NCI-H1092 treated with DMSO at 0.1 percent for 48 hours (cell line): ENCODE measurements at places on chromosomes 2 and 18.

DNA sequence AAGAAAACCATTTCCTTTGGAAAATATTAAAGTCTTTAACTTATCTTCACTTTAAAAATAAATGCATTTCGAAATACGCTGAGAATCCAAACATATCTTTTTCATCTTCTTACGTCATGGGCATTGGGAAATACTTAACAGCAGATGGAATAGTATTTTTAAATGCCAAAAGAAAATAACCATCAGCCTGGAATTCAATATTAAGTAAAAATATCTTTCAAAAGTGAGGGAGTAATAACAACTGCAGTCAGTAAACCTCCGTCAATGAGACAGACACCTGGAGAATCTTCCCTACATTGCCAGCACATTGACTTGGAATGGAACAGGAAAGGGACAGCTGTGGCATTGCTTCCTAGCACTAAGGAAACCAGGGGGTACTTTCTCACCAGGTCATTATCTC is 290.4 kb upstream of the TNP1 start:
- DNase-seq, result no peak

GRCh38 chr2:232351686-232352510 is 26.7 kb upstream of the ALPP start:
- no peak for DNase-seq

DNA sequence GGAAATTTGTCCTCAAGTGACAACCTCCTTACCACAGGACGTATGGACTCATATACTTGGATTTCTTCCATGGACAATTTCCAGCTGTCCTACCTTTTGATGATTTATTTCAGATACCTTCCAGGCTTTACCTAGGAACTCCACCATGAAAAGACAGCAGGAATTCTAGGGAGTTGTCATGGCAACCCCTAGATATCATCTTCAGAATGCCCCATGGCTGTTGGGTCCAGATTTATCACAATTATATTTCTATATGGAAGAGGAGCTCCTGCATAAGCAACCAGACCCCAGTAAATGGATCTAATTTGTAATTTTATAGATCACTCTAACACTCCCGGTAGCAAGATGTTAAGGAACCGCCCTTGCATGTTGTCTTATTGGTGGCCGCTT is 102.3 kb upstream of the ZNF521 start:
- DNase-seq, result no peak

DNA sequence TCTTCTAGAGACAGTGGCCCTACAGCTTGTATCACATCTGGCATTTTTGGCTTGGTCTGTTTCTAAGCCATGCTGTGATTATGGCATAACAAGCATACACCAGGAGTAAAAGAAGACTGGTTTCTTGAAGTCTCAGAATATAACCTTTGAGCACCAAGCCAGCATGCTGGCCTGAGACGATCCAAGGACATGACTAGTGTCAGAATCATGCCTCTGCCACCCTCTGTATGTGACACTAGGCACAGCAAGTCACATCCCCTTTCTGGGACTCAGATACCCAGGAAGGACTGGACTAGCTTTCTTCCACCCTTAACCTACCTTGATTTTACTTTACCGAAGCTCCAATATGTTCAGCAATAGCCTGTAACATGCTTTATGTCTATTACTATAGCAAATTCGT is 345.5 kb downstream of the SETBP1 start:
- DNase-seq, result no peak

- DNase-seq, result no peak
Measured at GRCh38 chr18:30696201-30696600, 346.3 kb downstream of the DSC3 start.

- no peak for DNase-seq
Measured at GRCh38 chr2:53317861-53318260, 449.7 kb upstream of the CHAC2 start.

- no peak for DNase-seq
Measured at GRCh38 chr18:11324956-11325882, 175.8 kb upstream of the PIEZO2 start.

GRCh38 chr2:239026711-239027361 is 179.0 kb downstream of the TWIST2 start:
- no peak for DNase-seq

DNA sequence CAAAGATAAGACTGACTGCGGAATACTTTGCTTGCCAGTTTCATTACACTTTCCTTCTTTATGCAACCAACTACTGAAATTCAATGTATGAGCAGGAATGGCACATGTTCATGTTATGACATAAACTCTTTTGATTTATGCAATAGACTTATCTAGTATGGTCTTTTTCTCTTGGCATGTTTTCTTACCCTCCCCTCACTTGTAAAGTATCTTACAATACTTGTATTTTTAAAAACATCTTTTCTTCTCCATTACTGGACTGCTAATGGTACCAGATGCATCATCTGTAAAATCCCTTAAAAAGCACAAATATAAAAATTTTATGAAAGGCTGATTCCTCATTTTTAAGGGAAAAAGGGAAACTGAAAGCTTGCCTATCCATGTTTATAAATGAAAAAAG is 373.8 kb downstream of the ZEB2 start:
- DNase-seq, result no peak

DNA sequence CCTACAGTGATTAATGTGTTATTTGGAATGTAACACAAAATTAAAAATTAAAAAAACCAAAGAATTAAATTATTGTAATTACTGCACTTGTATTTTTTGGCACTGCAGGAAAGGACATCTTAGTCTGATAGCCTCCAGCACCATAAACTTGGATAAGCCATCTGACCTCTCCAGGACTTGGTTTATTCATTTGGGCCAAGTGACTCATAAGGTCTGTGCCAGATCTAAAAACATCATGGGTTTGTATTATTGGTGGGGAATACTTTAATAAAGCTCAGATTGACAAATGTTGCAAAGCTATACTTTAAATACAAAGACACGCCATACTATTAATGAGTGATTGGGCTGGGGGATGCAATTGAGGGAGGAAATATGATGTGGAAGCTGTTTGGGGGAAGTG is 225.2 kb downstream of the ZNF521 start:
- DNase-seq, result no peak

- DNase-seq, result peak; percentile 3
Measured at GRCh38 chr2:177888581-177888980, 184.0 kb downstream of the PDE11A start.

DNA sequence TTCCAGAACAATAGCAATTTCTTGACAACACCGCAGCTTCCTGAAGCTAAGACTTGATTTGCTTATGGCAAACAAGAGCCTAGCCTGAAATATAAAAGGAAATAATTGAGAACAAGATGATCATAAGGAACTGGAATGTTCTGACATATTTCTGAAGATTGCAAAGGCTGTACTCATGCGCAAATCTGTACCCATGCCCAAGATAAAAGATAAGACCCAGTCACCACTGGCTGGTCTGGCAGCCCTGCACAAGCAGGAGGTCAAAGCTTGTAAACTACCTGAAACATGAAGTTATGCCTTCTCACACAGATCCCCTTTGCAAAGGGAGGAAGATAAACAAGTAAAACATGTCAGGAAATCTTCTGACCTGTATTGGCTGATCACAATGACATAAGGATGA is 160.8 kb upstream of the GYPC start:
- no peak for DNase-seq

GRCh38 chr2:176136374-176137251 is 7.1 kb downstream of the HOXD8 start:
- DNase-seq, result no peak

GRCh38 chr2:32721376-32721775 is 93.5 kb downstream of the TTC27 start:
- DNase-seq, result no peak

- DNase-seq, result no peak
Measured at GRCh38 chr2:171420728-171421563, 12.8 kb downstream of the METTL8 start.

DNA sequence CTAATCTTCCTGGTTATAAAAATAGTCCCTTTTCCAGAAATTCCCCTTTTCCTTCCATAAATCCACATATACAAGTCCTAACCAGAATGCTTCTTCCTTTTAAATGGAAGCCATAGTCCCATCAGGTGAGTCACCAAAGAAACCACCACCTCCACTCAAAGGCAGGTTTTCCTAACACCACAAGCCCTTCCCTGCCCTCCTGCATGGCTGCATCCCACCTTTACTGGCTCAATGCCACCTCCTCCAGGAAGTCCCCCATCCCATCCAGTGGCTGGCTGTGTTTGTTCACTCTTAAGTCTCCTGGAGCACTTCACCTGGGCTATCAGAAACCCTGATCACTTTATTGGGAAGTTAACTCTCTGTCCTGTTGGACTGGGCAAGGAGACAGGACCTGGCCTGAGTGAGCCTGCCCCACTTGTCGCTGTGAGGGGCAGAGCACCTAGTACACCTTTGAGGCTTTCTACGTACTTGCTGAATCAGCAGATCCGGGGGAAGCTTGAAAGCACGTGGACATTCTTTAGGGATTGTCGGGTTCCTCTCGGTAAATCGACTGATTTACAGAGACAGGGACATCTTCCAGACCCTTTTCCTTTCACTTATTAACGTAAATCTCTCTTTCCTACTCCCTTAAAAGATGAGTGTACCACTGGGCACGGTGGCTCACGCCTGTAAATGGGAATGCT is 71.0 kb downstream of the NGEF start:
- DNase-seq, result no peak

GRCh38 chr2:191026377-191026776 is 12.4 kb upstream of the STAT1 start:
- no peak for DNase-seq

DNA sequence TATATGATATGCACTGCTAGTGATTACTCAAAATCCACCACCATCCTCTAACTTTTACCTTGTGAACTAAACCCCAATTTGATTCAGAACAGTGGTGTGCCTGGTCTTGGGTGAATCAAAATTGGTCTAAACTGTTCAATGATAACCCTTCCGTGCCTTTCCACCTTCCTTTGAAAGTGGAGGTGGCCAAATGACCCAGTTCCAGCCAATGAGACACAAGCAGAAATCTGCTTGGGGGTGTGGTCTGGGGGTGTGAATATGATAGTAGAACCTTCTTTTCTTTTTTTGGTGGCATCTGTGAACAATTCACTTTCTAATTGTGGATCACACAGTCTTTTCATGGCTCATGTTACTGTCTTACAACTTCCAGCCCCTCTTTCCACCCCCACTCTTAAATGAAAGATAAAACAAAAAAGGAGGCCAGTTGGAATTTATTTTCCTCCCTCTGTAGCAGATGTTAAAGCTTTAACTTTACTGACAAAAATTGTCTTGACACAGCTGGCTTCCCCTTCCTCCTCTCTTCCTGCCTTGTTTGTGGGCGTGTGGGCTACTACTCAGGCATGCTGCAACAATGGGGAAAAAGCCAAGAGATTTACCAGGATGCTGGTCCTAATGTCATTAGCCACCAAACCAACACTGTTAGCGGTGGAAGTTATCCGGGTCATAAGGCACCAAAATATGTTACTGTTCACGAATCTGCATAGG is 58.8 kb upstream of the ANKRD44 start:
- no peak for DNase-seq

- peak; percentile 82 for DNase-seq
Measured at GRCh38 chr18:43159086-43159770, 43.7 kb upstream of the RIT2 start.
